ENCODE measurements at places on chromosomes 4 and X.

DNA sequence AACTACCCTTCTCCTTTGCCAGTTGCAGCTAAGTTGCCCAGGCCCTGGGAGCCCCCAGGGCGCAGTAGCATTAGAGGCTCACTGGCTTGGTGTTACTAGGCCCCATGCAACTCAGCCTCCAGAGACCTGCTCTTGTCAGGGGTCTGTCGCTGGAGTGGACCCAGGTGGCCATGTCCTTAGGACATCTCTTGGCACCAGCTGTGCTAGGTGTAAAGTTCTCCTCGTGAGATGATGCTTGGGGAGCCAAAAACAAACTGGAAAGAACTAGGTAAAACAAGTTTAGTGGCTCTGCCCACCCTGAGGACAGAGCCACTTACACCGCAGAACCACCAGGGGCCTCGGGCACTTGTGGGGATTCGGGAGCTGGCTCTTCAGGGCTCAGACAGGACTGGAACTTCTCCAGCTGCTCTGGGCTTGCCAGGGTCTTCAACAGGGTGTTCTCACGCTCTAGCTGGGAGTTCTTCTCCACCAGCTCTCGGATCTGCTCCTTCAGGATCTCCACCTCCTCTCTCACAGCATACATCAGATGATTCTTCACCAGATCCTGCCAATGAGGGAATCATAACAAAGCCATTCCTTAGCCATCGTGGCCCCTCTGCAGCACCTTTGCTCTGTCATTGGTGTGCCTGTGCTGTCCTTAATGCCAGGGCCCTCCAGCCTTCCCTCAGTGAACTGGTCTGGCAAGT, 61.2 kb downstream of the TSC22D3 start:
- DNase-seq: no peak

- peak; percentile 59 for DNase-seq
Measured at GRCh38 chr4:11698846-11699590, 270.3 kb upstream of the HS3ST1 start.

DNA sequence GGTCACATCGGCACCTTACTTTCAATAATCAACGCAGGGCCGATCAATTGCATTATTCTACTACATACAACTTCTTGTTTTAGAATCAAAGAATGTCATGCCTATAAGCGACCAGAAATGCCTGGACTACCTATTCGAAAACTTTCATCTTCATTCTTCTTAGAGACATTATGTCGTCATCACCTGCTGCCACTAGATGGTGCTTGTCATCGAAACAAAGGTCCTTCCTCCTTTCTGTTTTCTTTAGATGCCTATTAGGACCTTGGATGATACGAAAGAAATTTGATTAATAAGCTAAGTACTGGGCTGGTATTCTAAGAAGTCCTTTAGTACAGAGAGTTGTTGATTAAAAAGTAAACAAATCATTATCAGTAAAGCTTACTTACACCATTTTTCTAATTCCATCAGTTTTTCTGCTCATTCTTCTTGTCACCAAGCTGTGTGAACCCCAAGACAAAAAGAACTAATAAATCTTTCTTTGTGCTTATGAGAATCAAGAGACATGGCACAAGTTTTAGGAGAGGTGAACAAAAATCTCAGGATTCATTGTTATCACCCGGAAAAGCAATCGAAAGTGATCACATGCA, 154.5 kb upstream of the SLC4A4 start:
- DNase-seq: no peak

DNA sequence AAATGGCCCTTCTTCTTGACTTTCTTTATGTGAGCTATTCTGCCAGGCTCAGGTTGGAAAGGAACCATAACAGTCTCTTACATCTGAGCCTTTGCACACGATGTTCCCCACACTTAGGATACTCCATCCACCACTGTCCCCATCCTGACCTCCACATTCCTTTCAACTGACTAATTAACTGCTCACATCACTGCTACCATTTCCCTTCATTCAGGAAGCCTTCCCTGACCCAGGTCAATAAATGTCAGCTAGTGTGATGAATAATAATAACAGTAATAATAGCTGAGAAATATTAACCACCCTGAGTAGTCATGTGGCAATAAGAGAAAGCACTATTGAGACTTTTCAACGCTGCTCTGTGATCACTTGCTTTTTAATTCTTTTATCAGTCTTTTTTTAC, 291.7 kb downstream of the KCNIP4 start:
- peak; percentile 33 for DNase-seq

DNA sequence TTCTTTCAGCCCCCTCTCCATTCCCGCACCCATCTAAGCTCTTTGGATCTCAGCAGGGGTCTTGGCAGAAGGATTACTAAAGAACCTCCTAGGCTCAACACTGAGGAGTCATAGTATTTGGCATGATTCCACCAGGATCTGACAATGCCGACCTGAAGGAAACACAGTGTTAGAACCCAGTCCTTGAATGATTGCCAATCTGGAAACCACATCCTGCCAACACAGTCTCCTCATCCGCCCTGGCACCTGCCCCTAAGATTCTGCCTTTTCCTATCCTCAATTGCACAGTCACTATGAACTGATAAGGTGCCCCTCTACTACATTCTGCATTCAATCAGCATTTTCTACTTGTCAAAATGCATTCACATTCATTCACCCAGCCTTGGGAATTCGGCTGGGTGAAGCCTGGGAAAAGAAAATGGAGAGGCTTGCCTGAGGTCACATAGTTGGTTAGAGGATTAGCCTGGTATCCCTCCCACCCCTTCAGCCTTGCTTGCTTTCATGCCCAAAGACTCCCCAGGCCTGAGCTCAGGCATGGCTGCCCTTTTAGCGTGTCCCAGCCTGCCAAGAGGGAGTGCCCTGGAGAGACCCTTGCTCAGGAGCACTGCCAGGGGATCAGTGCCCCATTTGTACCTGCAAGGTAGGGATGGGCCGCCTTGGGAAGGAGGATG, 2.2 kb upstream of the CLDN2 start:
- peak; percentile 32 for DNase-seq

- no peak for DNase-seq
Measured at GRCh38 chr4:1353186-1354055, 6.4 kb downstream of the UVSSA start.

DNA sequence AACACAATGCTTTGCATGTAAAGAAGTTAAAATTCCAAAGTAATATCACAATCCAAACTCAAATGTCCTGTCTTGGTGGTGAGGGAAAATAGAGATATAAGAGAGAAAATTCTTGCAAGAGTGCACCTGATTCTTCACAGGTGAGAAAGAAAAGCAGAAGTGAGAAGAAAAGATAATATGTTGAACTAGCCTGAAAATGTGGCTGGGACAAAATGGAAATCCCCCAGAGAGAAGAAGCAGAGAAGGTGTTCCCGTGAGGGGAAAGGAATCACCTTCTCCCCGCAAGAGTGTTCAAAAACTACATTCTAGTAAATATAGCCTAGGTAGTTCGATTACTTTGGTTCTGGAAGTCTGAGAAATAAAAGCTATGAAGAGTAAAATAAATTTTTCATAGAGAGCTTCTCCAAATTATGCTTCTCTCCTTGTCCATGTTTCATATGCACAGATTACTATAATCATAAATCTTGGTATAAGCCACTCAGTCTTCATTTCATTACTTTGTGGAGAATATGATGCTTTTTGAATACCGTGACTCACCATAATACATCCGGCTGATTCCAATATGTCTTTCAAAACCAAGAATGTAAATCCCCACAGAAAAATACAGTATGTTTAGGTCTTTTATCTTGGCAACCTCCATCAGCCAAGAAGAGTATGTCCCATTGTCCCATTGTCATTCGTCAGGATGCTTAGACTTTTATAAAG, 63.1 kb downstream of the COX18 start:
- no peak for DNase-seq

DNA sequence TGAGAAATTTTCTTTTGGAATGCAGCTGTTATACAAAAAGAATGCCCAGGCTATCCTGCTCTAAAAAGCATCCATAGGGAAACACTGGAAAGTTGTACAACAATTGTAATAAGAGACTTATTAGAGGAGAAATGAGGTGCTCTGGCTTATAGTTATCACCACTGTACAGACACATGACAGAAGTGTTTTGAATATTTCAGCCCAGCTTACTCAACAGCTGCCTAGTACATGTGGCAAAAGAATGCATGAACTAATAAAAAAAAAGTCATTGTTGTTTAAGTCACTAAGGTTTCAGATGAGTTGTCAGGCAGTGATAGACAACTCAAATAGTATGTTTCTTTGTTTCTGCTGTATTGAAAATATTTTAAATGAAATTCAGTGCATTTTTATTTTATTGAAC, 307.7 kb downstream of the GPM6A start:
- no peak for DNase-seq

DNA sequence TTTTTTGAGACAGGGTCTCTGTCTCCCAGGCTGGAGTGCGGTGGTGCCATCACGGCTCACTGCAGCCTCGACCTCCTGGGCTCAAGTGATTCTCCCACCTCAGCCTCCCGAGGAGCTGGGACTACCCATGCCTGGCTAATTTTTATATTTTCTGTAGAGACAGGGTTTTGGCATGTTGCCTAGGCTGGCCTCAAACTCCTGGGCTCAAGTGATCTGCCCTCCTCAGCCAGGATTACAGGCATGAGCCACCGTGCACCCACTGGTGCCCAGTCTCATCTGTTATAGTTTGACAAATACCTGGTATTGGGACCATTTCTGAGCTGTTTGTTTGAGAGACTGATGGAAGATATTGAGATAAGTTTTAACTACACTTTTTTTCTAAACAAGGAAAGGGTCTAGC, 57.5 kb upstream of the SMIM10 start:
- DNase-seq: no peak

GRCh38 chr4:33339762-33340161, 2619.6 kb downstream of the PCDH7 start:
- DNase-seq: no peak

DNA sequence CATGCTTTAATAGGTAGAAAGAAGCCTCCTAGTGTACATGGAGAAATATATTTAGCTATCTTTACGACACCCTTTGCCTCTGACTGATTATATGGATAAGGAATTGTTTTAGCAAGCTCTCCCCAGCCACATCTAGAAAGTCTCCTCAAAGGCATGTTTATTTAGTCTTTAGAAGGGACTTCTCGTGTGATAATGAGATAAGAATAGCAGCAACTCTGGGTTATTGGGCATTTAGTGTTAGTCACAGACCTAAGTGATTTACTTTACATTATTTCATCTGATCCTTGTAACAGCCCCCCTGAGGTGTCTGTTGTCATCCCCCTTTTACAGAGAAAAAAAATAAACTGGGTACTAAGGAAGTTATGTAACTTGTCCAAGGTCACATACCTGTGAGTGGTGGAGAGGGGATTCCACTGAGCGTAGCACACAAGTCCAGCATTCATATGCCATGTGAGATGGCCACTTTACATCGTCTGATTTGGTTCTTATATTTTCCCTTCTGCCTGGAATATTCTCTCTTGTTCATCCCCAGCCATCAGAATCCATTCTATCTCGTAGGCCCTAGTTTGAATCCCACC, 77.7 kb downstream of the TSPAN7 start:
- no peak for DNase-seq

All from HS-5 (cell line).